ENCODE measurements at places on chromosomes 12 and 14.

GRCh38 chr14:52547526-52547925, 4.8 kb downstream of the TXNDC16 start:
- no peak for DNase-seq

GRCh38 chr12:84599539-84599938, 313.1 kb downstream of the SLC6A15 start:
- DNase-seq: no peak

DNA sequence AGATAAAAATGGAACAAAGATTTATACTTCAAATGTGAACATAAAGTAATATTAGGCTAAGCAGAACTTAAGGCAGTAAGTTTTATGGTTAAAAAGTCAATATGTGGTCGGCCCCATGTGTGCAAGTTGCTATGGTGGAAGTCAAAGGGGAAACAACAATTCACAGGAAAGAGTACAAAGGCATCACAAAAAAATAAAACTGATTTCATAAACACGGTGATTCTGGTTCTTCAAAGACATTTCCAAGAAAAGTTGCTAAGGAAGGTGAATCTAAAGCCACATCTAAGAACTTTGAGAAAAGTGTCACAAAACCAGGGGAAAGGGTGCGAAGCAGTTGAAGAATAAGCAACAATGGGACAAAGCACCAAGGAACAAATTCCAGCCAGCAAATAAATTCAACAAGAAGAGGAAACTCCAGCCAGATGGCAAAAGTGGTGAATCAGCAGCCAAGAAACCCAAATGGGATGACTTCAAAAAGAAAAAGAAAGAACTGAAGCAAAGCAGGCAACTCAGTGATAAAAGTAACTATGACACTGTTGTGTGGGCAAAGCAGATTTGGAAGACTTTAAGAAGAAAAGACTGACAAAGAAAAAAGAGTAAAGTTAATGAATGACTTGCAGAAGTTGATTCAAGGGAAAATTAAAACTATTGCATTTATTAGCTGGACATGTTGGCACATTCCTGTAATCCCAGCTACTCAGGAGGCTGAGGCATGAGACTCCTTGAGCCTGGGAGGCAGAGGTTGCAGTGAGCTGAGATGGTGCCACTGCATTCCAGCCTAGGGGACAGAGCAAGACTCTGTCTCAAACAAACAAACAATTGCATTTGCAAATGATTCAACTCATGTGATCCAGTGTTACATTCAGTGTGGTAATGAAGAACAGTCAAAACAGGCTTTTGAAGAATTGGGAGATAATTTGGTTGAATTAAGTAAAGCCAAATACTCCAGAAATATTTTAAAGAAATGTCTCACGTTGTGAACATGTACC, 19.5 kb downstream of the PTGDR start:
- DNase-seq: no peak

DNA sequence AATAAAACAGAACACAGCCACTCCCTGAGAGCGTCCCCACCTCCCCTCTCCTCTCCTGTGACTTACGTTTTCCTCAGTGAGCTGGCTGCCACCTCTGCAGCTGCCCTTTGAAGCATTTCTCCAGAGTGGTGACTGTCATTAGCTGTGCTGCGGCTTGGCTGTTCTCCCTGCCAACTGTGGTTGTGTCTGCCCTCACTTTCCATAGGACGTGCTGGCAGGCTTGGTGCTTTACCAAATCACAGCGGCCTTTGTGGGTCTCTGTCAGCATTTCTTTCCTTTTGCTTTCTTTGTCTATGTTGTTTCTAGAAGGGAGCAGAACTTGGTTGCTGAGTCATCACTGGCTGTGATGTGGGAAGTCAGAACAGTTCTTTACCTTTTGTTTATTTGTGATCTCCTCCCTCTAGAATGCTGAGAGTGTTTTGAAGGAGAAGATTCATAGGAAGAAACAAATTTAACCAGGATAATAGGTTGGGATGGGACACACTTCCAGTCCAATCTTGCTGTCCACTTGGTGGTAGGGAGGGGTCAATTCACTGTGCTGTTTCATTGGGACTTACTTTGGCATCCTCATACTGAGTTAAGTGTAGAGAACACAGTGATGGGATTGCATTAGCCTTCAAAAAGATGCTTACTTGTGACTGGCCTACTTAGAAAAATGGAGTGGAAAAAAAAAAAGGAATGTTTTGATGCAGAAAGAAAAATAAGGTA, 88.2 kb downstream of the TMX1 start:
- DNase-seq: no peak

DNA sequence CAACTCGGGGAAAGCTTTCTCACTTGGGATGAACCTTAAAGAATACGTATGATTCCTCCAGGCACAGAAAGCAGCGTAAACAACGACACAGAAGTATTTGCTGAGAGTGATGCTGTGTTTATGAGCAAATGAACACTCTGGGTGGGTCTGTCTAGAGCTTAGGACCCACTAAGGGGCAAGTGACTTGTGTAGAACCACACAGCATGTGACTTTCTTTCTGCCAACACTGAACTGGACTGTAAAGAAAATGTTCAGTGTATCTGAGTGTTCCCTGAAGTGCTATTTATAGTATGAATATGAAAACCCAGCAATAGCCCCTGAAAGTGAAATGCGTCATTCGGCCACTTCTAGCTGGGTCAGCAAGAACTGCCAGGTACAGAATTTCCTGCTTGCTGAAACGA, 78.5 kb downstream of the ST8SIA1 start:
- no peak for DNase-seq

- DNase-seq: no peak
Observed at GRCh38 chr12:14564336-14564959, 3.2 kb downstream of the PLBD1 start.

GRCh38 chr12:30000401-30000800, 216.7 kb upstream of the TMTC1 start:
- no peak for DNase-seq

DNA sequence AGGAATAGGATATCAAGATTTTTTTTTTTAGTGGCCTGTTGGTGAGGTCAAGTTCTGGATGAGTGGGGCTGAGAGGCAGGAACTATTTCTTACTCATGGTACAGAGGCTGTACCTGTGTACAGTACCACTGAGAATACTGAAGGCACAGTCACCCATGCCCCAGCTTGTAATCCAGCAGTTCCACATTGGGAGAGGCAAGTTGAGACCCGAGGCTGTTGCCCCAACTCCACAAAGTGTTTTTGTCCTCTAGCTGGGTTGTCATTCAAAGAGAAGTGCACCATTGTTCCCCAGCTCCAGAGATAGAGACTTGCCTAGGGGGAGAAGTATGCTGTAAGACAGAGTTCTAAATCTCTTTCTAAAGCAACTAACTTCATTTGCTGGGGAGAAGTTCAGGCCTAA, 38.7 kb downstream of the ARID2 start:
- no peak for DNase-seq

DNA sequence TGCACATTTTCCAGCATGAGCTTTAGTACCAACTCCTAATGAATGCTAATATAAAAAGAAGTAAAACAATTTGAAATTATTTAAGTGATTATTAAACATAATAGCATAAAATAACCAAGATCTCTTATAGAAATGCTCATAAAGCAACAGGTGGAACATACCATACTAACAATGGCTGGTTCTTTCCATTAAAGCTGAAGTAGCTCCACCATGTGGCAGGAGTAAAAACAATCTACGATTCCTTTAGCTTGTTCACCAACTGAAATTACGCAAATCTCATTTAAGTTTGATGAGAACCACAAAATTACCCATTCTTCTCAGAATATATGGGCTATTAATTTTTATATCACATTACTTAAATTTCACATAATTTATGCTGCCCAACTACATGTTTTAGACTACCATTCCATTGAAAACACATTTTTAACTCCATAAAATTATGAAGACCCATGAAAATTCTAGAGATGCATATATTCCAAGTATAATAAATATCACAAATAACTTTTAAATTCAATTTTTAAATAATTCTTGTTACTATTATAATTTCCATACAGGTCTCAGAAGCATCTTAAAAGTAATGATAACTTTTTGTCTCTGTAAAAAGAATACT, 213.6 kb downstream of the DAD1 start:
- no peak for DNase-seq

DNA sequence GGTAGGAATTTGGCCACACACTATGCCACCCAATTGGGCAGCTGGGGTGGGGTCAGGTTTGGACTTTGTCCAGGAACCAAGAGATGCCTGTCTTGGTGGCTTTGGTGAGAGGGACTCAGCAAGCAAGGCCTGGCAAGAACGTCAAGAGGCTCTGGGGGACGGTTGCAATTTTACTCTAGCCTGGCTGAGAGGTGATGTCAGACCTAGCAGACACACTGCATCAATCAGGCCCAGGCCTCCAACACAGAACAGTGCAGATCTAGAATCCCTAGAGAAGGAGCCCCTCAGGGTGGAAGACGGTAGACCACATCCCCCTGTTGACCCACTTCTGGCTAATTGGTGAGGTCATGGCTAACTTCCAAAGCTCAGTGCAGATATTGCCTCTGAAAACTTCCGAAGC, 1.6 kb upstream of the UNC119B start:
- DNase-seq: no peak

- no peak for DNase-seq
Observed at GRCh38 chr12:28800129-28800528, 348.9 kb upstream of the FAR2 start.

GRCh38 chr14:89493877-89494634, 77.0 kb upstream of the FOXN3 start:
- DNase-seq: peak; percentile 17

- no peak for DNase-seq
Observed at GRCh38 chr12:95385246-95386035, 88.5 kb upstream of the METAP2 start.

DNA sequence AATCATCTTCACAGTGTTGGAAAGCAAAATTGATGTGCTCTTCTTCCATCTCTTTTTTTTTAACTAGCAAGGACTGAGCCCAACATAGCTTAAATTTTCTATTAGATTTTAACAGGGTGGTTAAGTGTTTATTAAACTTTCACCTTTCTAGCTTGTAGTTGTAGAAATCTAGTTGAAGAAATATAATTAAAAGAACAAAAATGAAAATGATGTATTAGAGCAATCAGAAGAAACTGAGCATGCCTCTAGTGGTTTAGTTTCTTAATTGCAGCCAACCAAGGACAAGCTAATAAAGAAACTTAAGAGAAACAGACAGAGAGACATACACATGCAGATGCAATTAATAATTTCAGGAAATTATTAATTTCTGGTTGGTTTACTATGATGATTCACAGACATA, 673.0 kb upstream of the LMO3 start:
- DNase-seq: no peak

DNA sequence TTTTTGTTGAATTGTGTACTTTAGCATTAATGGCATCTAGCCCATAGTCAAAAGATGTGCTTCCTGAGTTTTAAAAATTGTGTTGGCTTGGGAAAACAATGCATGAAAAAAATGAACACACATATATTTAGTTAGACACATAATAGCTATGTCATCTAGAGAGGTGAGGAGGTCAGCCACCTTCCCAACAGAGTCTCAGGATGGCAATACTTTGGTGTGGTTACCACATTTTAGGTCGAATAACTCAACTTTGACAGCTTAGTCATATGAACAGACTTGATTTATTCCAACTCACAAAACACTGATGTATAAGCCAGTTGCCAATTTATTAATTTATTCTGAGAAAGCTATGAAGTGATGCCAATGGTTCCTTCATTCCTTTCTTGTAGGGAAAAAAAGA, 114.0 kb downstream of the ETNK1 start:
- DNase-seq: no peak

DNA sequence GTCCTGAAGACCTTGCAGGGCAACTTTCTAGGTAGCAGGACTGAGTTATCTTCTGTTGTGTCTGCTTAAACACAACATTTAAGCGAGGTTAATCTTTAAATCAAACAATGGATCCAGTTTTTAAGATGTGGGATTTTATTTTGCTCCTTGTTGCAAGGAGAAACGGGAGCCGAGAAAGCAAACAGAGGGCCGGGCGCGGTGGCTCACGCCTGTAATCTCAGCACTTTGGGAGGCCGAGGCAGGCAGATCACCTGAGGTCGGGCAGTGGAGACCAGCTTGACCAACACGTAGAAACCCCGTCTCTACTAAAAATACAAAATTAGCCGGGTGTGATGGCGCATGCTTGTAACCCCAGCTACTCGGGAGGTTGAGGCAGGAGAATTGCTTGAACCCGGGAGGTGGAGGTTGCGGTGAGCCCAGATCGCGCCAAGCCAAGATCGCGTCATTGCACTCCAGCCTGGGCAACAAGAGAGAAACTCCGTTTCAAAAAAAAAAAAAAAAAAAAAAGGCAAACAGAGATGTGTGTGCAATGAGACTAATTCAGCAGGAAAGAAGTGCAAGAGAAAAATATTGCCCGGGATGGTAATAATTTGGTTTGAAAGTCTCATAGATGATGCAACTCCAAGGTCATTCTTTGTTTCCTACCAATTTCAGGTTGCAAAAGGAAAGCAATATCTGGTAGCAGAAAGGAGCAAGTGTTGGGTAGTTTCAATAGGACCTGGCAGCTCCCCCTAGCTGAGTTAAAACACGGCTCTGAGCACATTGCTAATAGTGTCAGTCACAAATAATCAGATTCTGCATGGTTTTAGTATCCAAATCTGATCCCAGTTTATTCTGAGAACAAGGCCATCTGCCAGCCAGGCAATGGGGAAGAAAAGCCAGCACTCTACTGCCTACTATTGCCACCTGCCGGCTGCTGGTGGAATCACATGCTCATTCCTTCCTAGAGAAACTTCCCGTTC, 141.4 kb downstream of the PPM1H start:
- no peak for DNase-seq

DNA sequence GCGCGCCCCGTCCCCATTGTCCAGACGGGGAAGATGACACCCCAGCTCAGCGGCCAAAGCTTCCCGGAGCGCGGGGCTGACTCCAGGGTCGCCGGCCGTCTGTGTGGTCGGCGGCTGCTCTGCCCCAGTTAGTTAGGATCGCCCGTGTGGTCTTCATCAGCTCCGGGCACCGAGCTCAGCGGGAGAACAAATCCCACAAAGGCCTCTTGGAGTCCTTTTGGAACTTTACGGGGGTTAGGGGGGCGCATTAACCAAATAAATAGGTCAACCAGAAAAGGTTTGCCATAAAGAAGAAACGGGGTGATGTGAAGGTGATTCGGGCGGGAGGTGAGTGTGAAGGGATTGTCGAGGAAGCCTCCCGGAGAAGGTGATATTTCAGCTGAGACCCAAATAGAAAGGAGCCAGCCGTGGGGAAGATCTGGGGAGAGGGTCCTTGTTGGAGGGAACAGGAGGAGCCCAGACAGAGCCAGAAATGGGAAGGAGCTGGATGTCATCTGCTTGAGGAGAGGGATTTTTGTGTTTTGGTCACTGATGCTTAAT, 697 bp downstream of the ATP6V0A2 start:
- DNase-seq: no peak

- DNase-seq: no peak
Observed at GRCh38 chr12:55822228-55822627, 4.4 kb downstream of the ORMDL2 start.

DNA sequence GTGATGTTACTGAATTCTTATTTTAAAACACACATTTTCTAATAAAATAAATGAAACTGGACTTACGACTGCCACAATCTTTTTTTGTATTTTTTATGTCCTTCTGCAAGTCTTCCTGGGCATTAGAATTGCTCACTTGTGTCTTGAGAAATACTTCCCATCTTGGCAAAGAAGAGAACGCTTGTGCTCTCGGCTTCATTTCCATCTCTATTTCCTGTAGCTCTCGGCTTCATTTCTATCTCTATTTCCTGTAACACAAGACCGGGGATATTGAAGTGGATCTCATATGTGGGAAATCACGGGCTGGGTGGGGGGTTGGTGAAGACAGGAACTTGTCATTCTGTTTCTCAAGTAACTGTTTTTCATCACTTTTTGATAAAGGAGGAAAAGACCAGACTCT, 77.9 kb downstream of the EP400 start:
- no peak for DNase-seq

- no peak for DNase-seq
Observed at GRCh38 chr12:125276567-125276966, 211.3 kb downstream of the AACS start.

- no peak for DNase-seq
Observed at GRCh38 chr14:35740215-35740614, 68.9 kb downstream of the RALGAPA1 start.
